ENCODE measurements at places on chromosomes 16 and 17. TPM values are rescaled to one million over a fixed set of nuclear protein-coding genes. Genes with fewer than 3 reads are reported as not detected.
A peak's percentile ranks its signal among the peaks of the same experiment; 100 is the strongest.

The KCNJ12 gene
- total RNA-seq, result 13.4 TPM

GRCh38 chr16:56645311-56645710 is 6.4 kb upstream of the MT1B start:
- no peak for DNase-seq
- no peak overlapping the region for H3K27ac ChIP-seq
- peaks cover 100% of the 10 kb centered on the region for H3K27me3 ChIP-seq
- H3K4me3 ChIP-seq, result no peak overlapping the region
- H3K4me1 ChIP-seq, result peaks cover 5% of the 10 kb centered on the region

The ACSM5 gene
- total RNA-seq, result 0.25 TPM

DNA sequence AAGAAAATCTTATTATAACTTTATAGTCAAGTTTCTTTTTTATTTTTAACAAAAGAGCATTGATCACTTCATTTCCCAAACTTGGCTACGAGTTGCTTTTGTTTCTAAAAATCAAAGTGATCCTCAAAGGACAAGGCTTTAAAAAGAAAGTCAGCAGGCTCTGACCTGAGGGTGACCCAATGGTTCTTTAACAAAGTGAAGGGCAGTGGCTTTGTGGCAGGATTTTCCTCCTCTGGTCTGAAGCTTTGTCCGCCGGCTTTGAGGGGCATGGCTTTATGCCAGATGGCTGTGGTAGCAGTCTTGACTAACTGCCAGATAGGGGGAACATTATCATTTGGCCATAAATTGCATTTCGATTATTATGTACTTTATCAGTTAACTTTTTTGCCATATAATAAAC is 28.5 kb downstream of the IQCK start:
- no peaks in the 10 kb centered on the region for H3K27me3 ChIP-seq
- no peaks in the 10 kb centered on the region for H3K36me3 ChIP-seq
- H3K4me1 ChIP-seq, result peaks cover 19% of the 10 kb centered on the region
- H3K4me3 ChIP-seq, result no peak overlapping the region
- peak; percentile 22 for DNase-seq

DNA sequence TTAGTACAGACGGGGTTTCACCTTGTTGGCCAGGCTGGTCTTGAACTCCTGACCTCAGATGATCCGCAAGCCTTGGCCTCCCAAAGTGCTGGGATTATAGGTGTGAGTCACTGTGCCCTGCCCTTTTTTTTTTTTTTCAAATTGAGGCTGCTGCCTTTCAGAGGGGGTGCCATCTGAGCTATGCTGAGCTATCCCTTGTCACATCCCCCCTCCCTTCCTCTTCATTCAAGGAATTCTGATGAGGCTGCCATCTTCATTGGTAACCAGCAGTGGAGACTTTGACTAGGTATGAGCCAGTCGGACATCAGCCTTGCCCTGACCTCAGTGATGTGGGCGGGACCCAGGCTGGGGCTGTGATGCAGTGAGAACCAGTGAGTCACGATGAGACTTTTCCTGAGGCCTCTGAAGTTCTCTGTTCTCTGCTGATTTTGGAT is 24.4 kb upstream of the GPT2 start:
- peak; percentile 81 for DNase-seq
- H3K36me3 ChIP-seq, result no peaks in the 10 kb centered on the region
- no peaks in the 10 kb centered on the region for H3K27me3 ChIP-seq
- no peaks in the 10 kb centered on the region for H3K4me1 ChIP-seq

DNA sequence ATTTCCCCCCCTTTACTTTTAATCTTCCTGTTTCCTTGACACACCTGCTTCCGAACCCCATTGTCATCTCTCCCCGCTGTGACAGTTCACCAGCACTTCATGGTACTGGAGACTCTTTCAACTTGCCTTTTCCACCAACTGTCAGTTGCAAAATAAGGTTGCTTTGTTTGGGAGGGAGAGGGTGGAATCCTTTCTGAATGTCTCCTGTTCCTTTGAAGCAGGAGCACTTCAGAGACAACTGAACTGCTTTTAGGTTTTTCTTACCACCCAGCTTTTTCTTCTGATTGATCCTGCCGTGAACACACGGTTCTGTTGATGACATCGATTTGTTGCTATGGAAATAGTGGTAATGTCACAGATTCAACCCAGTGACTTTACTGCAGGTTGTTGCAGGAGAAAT is 42.0 kb downstream of the RPA1 start:
- H3K27me3 ChIP-seq, result no peaks in the 10 kb centered on the region
- H3K4me3 ChIP-seq, result no peak overlapping the region
- no peak overlapping the region for H3K27ac ChIP-seq
- H3K4me1 ChIP-seq, result peaks cover 7% of the 10 kb centered on the region
- no peak for DNase-seq
- peaks cover 10% of the 10 kb centered on the region for H3K36me3 ChIP-seq

GRCh38 chr16:88070341-88070740 is 119.1 kb downstream of the BANP start:
- H3K36me3 ChIP-seq, result no peaks in the 10 kb centered on the region
- no peak overlapping the region for H3K27ac ChIP-seq
- no peaks in the 10 kb centered on the region for H3K27me3 ChIP-seq
- no peak for DNase-seq

- no peaks in the 10 kb centered on the region for H3K36me3 ChIP-seq
- peaks cover 16% of the 10 kb centered on the region for H3K4me1 ChIP-seq
- no peaks in the 10 kb centered on the region for H3K27me3 ChIP-seq
These were observed 42.8 kb upstream of the ZC3H18 start for GRCh38 chr16:88527186-88527936.

GRCh38 chr17:28777178-28777577 is 33.4 kb downstream of the TRAF4 start:
- H3K27ac ChIP-seq, result peak overlapping the region; percentile 21
- no peak overlapping the region for H3K4me3 ChIP-seq
- no peaks in the 10 kb centered on the region for H3K36me3 ChIP-seq
- DNase-seq, result no peak
- no peaks in the 10 kb centered on the region for H3K27me3 ChIP-seq

GRCh38 chr16:74297145-74297665 is 591 bp downstream of the PSMD7 start:
- peak overlapping the region; percentile 97 for H3K27ac ChIP-seq
- H3K27me3 ChIP-seq, result no peaks in the 10 kb centered on the region
- H3K36me3 ChIP-seq, result peaks cover 31% of the 10 kb centered on the region
- peaks cover 4% of the 10 kb centered on the region for H3K4me1 ChIP-seq
- H3K4me3 ChIP-seq, result peak overlapping the region; percentile 75
- DNase-seq, result peak; percentile 11

DNA sequence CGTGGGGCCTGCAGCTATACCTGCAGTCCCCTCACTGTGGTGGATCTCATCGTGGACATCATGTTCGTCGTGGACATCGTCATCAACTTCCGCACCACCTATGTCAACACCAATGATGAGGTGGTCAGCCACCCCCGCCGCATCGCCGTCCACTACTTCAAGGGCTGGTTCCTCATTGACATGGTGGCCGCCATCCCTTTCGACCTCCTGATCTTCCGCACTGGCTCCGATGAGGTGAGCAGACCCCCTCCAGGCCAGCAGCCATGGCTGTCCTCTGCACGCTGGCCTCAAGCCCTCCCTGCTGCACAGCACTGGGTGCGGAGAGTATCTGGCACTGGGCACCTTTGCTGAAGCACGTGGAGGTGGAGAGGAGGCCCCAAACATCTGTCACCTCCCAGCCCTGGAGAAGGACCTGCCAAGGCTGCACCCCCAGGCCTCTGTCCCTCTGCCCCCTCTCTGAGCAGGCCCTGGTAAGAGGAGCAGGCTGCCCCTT is 11.0 kb downstream of the KCNH6 start:
- H3K4me3 ChIP-seq, result no peak overlapping the region
- peaks cover 22% of the 10 kb centered on the region for H3K27me3 ChIP-seq
- DNase-seq, result no peak
- H3K36me3 ChIP-seq, result no peaks in the 10 kb centered on the region
- H3K4me1 ChIP-seq, result no peaks in the 10 kb centered on the region

DNA sequence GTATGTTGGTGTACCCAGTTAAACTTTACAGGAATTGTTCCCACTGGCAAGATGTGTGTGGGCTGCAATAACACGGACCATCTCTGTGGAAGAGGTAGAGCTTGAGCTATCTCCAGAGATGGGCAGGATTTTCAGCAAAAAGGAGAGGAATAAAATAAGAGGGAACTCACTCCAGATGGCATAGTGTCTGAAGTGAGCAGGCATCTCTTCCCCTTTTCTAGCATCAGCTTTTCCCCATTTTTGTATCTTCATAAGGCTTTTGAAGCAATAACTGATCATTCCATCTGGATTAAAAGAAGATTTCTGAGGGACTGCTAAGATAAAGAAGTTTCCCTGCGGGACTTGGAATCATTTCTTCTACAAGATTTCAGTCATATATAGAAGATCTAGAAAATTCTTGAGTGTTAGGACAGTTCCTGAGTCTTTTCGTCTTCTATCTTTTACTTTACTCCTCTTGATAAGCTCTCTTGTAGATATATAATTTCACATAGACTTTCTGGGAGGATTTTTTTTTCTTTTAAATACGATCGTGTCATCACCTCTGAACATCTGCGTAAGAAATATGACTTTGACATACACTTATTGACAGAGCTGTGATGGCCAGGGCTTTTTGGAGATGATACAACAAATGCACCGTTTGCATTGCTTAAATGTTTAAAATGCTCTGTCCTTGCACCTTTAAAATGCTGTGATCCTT is 2.1 kb downstream of the CPD start:
- no peak for DNase-seq
- no peak overlapping the region for H3K27ac ChIP-seq
- H3K27me3 ChIP-seq, result no peaks in the 10 kb centered on the region
- H3K36me3 ChIP-seq, result peaks cover 5% of the 10 kb centered on the region
- H3K4me1 ChIP-seq, result peaks cover 39% of the 10 kb centered on the region
- peak overlapping the region; percentile 93 for H3K4me3 ChIP-seq

DNA sequence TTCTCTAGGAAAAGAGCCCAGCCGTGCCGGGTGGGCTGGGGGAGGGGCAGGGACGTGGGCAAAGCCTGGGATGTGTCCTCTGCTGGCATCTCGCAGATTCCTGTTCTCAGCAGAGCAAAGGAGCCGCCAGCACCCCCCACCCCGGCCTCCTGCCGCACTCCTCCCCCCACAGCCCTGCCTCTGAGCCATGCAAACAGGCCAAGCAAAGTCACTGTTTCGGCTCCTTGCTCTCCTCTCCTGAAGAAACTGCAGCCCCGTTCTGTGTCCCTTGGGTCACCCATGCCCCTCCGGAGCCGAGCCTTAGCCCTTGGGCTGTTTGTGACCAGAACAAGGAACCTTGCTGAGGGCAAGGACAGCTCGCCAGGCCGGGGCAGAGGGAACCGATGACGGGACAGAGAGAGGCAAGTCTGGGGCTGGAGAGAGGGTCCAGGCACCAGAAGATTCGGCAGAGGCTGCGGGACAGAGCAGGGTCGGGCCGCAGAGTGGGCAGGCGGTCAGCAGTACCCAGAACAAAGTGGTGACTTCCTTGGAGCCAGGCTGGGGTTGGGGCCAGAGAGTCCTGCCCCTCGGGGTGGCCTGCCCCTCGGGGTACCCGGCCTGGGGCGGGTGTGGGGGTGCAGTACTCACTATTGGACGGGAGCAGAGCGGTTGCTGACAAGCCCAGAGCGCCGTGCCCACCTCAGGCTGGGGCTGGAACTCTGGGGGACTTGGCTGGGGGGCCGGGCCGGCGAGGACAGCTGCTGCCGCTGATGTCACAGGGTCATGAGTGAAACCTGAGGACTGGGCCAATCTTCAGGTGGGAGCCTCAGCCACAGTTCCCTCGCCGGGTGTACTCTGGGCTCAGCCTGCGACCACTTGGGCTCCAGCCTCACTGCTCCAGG is 9.2 kb upstream of the PRR29 start:
- H3K36me3 ChIP-seq, result no peaks in the 10 kb centered on the region
- DNase-seq, result peak; percentile 64
- peaks cover 23% of the 10 kb centered on the region for H3K27me3 ChIP-seq
- peaks cover 33% of the 10 kb centered on the region for H3K4me1 ChIP-seq

GRCh38 chr16:12584488-12585233 is 219.0 kb downstream of the CPPED1 start:
- no peak overlapping the region for H3K4me3 ChIP-seq
- no peaks in the 10 kb centered on the region for H3K36me3 ChIP-seq
- H3K27me3 ChIP-seq, result no peaks in the 10 kb centered on the region
- no peak overlapping the region for H3K27ac ChIP-seq

GRCh38 chr16:515939-516226 is 11.6 kb upstream of the CAPN15 start:
- DNase-seq, result no peak
- no peak overlapping the region for H3K27ac ChIP-seq
- H3K27me3 ChIP-seq, result no peaks in the 10 kb centered on the region
- no peaks in the 10 kb centered on the region for H3K4me1 ChIP-seq
- peaks cover 14% of the 10 kb centered on the region for H3K36me3 ChIP-seq
- no peak overlapping the region for H3K4me3 ChIP-seq

DNA sequence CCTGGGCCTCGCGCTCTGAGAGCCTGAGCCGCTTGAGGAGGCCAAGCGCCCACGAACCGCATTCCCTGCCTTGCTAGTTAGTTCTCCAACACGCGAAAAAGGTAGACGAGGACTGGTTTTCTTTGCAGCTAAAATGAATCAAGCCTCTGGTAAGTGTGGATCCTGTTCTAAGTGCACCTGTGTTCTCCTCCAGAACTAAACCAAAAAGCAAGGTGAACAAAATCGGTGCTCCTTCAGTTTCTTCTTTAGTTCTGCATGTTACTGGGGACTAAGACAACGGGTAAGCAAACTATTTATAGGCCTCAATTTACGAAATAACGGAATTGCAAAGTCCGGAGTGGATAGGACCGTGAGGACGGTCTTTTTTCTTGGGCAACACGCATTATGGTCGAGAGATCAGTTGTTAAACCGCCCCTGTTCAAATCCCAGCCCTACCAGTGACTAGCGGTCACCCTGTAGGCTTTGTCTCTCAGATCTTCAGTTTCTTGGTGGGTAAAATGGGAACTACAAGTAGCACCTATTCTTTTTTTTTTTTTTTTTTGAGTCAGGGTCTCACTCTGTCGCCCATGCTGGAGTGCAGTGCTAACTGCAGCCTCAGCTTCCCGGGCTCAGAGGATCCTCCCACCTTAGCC is 993 bp upstream of the ANKRD11 start:
- H3K4me1 ChIP-seq, result peaks cover 21% of the 10 kb centered on the region
- H3K36me3 ChIP-seq, result no peaks in the 10 kb centered on the region
- H3K4me3 ChIP-seq, result peak overlapping the region; percentile 67
- no peaks in the 10 kb centered on the region for H3K27me3 ChIP-seq
- DNase-seq, result no peak

DNA sequence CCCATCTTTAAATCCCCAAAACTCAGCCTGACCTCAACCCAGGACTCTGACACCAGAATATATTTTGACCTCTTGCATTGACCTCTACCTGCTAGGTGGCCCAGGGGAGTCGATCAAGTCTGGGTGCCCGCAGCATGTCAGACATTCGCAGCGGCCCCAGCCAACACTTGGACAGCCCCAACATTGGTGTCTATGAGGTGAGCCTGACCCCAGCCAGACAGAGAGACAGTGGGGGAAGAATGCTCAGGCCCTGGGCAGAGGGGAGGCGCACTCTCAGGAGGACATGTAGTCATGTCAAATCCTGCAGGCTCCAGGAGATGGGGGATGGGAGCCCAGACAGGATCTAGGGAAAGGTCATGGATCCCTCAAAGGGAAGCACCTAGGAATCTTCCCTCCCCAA is 5.4 kb downstream of the GUCY2D start:
- no peaks in the 10 kb centered on the region for H3K4me1 ChIP-seq
- no peak for DNase-seq
- no peak overlapping the region for H3K4me3 ChIP-seq
- no peaks in the 10 kb centered on the region for H3K36me3 ChIP-seq
- no peak overlapping the region for H3K27ac ChIP-seq

The CNGB1 gene
- not detected for total RNA-seq

All from cardiac muscle cell (in vitro differentiated cells and primary cell).